Naive thymus-derived CD4-positive, alpha-beta T cell (primary cell): ENCODE measurements at places on chromosomes 7 and 10. TPM values are rescaled to one million over a fixed set of nuclear protein-coding genes. Genes with fewer than 3 reads are reported as not detected.

DNA sequence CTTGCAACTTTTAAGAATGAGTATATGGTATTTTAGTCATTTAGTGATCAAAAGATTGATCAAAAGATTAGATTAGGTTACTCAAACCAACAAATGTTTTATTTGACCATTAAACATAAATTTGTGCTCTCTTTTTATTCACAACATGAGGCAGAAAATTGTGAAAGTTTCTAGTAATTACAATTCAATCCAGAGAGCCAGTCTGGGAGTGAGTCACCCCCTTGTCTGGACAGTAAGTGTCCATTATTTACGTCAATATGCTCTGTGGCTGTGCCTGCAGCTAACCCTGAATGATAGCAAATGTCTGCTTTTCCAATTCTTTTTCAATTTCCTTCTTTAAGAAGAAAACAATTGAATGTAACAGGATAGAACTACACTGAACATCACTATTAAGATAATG is 27.9 kb downstream of the GNG11 start:
- H3K4me3 ChIP-seq, result no peak overlapping the region
- no peak for DNase-seq
- no peak overlapping the region for H3K27ac ChIP-seq
- no peaks in the 10 kb centered on the region for H3K27me3 ChIP-seq

GRCh38 chr7:21076574-21076973 is 289.9 kb upstream of the SP8 start:
- H3K27me3 ChIP-seq, result no peaks in the 10 kb centered on the region
- no peaks in the 10 kb centered on the region for H3K36me3 ChIP-seq
- H3K4me3 ChIP-seq, result no peak overlapping the region

DNA sequence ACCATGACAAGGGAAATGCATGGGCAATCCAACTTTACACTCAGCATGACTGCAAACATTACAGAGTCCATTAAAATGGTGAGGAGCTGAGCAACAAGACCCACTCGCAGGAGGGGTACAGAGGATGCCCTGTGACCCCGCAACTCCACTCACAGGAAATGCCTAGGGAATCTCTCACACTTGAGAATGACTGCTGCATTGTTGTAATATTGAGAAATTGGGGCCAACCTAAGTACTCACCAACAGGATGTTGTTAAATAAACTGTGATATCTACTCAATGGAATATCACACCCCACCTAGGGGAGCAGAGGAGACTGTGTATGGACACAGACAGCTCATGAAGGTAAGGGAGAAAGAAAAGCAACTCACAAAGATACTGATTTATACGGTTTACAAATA is 53.4 kb upstream of the CAMK2B start:
- no peak overlapping the region for H3K27ac ChIP-seq
- H3K36me3 ChIP-seq, result peaks cover 15% of the 10 kb centered on the region
- no peak for DNase-seq
- no peaks in the 10 kb centered on the region for H3K27me3 ChIP-seq
- no peaks in the 10 kb centered on the region for H3K4me1 ChIP-seq

GRCh38 chr7:102322202-102322715 is 34.0 kb downstream of the SPDYE6 start:
- H3K27ac ChIP-seq, result no peak overlapping the region
- DNase-seq, result no peak
- no peak overlapping the region for H3K4me3 ChIP-seq
- H3K4me1 ChIP-seq, result no peaks in the 10 kb centered on the region

- no peak overlapping the region for H3K27ac ChIP-seq
- H3K4me1 ChIP-seq, result no peaks in the 10 kb centered on the region
- DNase-seq, result no peak
- H3K4me3 ChIP-seq, result no peak overlapping the region
These were observed 135.2 kb upstream of the ETV1 start for GRCh38 chr7:14124716-14125115.

- no peaks in the 10 kb centered on the region for H3K27me3 ChIP-seq
- no peaks in the 10 kb centered on the region for H3K36me3 ChIP-seq
- H3K4me1 ChIP-seq, result no peaks in the 10 kb centered on the region
- no peak overlapping the region for H3K27ac ChIP-seq
- no peak for DNase-seq
- no peak overlapping the region for H3K4me3 ChIP-seq
These were observed 7.2 kb downstream of the C10orf90 start for GRCh38 chr10:126663328-126663727.

Gene CDHR1
- total RNA-seq, result 0.15 and 0.33 TPM in 2 replicates

Gene CALCR
- not detected for total RNA-seq

Gene SCRN1
- 2.5 TPM for total RNA-seq

Gene HABP2
- total RNA-seq, result not detected in 2 replicates

Gene PRR15
- not detected for total RNA-seq

Gene FOXK1
- total RNA-seq, result 69.0 TPM

Gene TWNK
- 5.8 TPM for total RNA-seq

Gene GIMAP1
- total RNA-seq, result 23.3 TPM

Gene CLCN1
- total RNA-seq, result not detected

Gene OPALIN
- total RNA-seq, result not detected

Gene HYAL4
- not detected for total RNA-seq

Gene AHR
- total RNA-seq, result 39.8 TPM
